ENCODE measurements at places on chromosomes 7 and 10.
A peak's percentile ranks its signal among the peaks of the same experiment; 100 is the strongest.

DNA sequence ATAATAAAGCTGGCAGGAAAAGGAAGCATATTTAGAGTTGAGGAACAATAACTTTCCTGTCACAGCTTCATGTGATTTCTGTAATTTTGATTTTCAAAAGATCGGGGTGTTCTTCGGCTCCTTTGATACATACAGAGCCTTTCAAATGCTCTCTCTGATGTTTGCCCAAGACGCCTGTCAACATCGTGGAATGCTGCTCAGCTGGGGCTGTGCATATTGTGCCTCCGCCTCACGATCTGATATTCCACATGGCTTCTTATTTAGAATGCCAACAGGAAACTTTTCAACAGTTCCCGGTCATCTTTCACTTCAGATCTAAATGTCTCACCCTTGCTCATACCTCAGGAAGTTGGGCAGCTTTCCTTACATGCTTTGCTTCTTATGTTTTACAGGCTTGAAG lies 7.3 kb downstream of the NPY start:
- no peak for DNase-seq

- DNase-seq: peak; percentile 87
Measured at GRCh38 chr10:63120554-63120953, 12.6 kb upstream of the NRBF2 start.

- DNase-seq: no peak
Measured at GRCh38 chr7:2954433-2954853, 89.2 kb downstream of the CARD11 start.

GRCh38 chr7:77548206-77548605 lies 11.1 kb downstream of the PTPN12 start:
- DNase-seq: no peak

GRCh38 chr10:96090463-96090800 lies 39.7 kb upstream of the ZNF518A start:
- no peak for DNase-seq

- DNase-seq: no peak
Measured at GRCh38 chr7:14835384-14835783, 67.2 kb downstream of the DGKB start.

GRCh38 chr7:105610165-105610930 lies 29.1 kb upstream of the EFCAB10 start:
- DNase-seq: no peak

DNA sequence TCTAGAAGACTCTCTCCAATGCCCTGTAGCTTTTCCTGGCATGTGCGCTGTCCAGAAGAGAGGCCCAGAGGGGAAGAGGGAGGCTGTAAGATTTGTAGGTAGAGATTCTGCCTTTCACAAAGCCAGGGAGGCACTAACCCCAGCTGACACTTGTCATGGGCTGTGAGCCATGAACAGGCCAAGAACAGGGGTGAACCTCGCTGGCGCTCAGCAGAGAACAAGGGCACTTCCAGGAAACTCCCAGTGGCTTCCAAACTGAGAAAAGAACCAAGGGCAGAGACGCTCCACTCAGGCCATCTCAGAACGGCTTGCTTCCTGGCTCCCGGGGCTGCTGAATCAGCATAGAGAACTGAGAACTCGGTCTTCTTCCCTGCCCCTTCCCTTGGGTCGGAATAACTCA lies 257.8 kb upstream of the ZNF32 start:
- DNase-seq: no peak

GRCh38 chr7:147400221-147400689 lies 1190.3 kb upstream of the C7orf33 start:
- peak; percentile 52 for DNase-seq

GRCh38 chr7:11701829-11702560 lies 130.0 kb downstream of the THSD7A start:
- no peak for DNase-seq

DNA sequence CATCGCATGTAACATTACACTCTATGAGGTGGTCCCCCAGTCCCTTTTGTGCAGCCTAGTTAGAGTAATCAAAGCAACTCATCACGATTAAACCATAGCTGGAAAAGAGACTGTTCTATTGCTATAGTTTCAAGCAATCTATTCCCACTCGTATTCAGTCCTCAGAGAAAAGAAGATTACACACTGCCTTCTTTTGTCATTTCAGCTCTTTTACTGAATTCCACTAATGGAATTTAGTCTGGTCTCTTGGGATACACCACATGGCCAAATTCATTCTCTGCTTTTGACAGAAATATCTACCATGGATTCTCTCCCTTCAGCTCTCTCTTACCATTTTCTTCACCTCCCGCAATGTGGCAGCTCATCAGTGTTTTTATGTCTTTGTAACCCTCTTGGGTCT lies 108.9 kb upstream of the HDAC9 start:
- no peak for DNase-seq

- DNase-seq: no peak
Measured at GRCh38 chr10:102322914-102323313, 72.6 kb upstream of the NFKB2 start.

GRCh38 chr7:99579956-99580777 lies 17.9 kb upstream of the TMEM225B start:
- no peak for DNase-seq

DNA sequence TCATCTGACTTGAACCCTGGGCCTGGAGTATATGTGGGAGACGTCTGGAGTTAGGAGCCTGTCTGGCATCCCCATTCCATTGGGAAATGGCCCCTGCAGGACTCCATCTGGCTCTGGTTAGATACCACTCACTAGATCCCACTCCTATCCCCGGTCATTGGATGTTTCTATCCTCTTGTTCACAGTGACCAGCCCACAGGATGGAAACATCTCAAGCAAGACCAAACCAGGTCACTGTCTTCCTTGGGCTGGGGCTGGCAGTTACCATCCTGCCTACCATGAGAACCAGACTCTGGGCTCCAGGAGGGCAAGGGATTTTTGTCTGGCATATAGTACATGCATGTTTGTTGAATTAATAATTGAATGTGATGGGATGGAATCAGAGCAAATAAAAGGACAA lies 415.7 kb downstream of the GRID1 start:
- no peak for DNase-seq

DNA sequence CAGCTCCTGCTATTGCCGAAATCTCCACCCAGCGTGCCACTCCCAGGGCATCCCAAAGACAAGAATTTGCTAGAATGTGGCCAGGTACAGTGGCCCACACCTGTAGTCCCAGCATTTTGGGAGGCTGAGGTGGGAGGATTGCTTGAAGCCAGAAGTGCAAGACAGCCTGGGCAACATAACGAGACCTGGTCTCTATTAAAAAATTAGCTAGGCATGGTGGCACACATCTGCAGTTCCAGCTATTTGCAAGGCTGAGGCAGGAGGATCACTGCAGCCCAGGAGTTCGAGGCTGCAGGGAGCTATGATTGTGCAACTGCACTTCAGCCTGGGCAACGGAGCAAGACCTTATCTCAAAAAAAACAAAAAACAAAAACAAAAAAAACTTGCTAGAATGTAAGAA lies 73.3 kb upstream of the LYZL2 start:
- DNase-seq: no peak

Measured in AG09309 (cell line).